Stimulated activated CD4-positive, alpha-beta T cell treated with anti-CD3 and anti-CD28 coated beads, Interleukin-2, amount 100 ng/mL, for 24 hours (primary cell): ENCODE measurements at places on chromosomes 2 and 18.
A peak's percentile ranks its signal among the peaks of the same experiment; 100 is the strongest.

GRCh38 chr2:1593371-1594122 is 150.8 kb downstream of the PXDN start:
- DNase-seq, result no peak

DNA sequence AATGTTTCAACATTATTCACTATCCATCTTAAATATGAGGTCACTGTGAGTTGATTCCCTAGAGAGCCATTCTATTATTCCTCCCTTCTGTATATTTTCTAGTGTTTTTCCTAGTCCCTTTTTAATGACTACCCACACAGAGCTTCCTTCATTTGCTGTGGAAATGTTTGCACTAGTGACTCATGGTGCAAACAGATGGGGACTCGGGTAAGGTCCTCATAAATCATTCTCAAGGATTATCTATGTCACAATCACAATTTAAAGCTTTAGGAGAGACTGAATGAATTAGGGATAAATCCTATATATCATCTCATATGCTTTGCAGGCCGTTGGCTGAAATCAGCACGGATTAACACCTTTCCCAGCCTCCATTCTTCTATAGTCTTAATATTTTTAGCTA is 159.6 kb downstream of the DCC start:
- no peak for DNase-seq

DNA sequence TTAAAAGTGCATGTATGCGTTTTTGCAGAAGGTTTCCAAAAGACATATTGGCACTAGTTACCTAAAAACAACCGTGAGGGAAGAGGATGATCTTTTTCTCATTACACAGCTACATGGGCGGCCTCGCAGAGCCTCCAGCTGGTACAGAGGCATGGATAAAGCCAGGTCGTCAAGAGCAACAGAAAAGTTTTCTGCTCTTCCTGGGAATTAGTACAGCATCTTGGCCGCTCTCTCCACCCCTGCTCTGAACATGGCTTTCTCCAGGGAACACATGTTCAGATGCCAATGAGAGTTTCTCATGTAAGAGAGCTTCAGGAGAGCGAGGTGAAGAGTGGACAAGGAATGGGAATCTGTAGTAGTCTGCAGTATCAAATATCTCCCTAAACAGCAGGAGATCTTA is 108.4 kb downstream of the ZEB2 start:
- no peak for DNase-seq

DNA sequence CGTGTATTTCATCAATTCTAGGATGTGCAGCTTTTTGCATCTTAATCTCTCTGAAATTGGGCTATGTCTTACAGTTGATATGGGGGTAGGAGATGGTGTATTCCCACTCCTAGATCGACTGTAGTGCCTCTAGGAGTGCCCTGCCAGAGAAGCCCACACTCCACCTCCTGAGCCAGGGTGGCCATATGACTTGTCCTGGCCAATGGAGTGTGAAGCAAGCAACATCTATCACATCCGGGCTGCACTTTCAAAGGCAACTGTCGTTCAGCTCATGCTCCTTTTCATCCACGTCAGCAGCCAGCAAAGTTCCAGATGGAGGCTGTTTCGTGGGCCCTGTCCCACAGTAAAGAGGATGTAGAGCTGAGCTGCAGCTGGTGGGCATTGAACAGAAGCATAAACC is 149.4 kb upstream of the SLC1A4 start:
- no peak for DNase-seq

DNA sequence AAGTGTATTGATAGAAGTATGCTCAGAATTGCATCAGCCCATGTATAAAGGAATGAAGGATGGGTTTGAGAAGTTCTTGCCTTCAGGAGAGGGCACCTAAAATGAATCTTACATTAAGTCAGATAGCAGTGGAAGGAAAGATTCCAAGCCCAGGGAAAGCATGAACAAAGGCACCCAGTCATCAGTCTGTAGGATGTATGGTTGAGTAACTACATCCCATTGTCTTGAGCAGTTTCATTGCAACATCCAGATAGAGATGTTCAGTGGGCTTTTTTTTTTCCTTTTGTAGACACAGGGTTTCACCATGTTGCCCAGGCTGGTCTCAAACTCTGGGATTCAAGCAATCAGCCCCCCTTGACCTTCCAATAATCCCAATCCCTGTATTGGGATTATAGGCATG is 80.7 kb downstream of the ARHGAP28 start:
- no peak for DNase-seq

DNA sequence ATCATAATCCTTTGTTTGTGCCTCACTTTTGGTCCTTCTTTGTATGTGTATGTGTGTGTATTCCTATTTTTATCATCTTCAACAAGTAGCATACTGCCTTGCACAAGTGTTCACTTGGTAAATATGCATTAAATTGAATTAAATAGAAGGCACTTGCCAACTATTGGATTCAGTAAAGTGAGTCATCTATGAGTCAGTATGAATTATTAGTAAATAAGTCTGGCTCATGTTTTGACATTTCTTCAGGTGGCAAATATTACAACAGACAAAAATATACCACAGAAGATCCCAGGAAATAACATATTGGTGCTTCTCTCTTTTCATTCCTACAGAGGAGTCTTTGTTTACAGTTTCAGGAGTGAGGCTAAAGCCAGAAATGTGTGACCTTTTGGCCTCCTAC is 84.1 kb downstream of the CDK15 start:
- DNase-seq, result no peak

GRCh38 chr2:43154685-43155084 is 71.7 kb downstream of the ZFP36L2 start:
- no peak for DNase-seq

DNA sequence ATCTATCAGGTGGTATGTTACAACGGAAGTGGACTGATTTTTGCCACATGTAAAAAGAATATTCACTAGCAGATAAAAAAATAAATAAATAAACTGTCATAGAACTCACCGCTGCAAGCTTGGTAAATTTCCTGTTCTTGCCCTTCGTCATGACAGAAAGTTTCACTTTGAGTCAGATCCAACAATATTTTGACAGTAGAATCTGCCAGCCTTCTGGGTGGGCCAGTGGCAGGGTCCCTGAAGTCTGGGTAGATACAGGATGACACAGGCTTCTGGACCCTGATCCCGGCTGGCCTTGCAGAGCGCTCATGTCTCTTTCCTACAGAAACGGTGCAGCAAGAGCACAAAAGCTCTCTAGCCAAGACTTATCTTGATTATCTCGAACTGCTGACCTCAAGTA is 97.8 kb upstream of the PMAIP1 start:
- no peak for DNase-seq

GRCh38 chr2:12361506-12361905 is 355.2 kb upstream of the TRIB2 start:
- no peak for DNase-seq

DNA sequence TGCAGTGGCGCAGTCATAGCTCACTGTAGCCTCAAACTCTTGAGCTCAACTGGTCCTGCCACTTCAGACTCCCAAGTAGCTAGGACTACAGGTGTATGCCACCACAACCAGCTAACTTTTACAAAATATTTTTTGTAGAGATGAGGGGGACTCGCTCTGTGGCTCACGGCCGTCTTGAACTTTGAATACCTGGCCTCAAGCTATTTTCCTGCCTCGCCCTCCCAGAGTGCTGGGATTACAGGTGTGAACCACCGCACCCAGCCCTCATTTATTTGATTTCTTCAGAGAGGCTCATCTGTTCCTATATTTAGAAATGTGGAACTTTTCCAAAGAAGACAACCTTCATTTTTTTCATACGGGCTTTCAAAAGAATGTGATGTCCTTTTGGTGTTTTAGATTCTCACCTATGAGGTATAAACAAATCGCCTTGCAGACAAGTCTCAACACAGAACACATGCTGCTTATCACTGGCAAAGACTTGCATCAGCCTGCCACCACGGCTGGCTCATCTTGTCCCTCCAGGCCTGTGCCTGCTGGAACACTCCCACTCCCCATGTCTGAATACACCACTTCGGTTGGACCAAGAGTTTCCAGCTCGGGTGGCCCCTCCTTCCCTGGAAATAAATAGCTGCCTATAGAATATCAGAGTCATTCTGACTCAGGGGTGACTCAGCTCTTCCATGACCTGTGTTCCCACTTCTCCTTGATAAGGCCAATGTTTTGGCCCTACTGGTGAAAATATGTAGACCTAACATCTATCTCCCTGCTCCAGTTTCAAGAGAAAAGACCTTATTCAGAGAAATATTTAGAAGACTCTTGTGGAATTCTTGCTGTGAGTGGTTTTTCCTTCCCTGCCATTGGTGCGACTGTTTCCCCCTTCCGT is 202.6 kb downstream of the TGIF1 start:
- DNase-seq, result peak; percentile 76

DNA sequence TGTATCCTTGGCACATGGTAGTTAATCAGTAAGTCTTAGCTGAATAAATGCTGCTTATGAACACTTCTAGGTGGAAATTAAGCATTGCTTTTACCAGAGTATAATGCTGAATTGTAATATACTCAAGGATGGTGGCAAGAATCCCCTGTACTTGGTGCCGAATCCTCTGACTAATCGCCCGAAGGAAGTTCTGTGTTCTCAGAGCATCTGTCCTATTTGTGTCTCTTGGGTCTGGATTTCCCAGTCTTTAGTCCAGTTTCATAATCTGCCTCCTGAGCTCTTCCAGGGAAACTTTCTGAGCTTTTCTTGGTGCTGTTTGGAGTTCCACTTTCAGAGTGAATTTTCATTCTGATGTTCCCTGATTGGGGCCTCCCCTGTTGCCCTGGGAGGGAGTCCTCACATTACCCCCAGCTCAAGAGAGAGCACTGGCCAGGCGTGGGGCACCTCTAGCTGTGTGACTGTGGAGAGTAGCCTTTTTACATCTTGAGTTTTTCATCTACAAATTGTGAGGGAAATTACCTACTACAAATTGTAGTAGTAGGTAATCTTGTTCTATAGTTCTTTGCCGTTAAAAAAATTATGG is 144.9 kb downstream of the LTBP1 start:
- DNase-seq, result no peak

- no peak for DNase-seq
Measured at GRCh38 chr18:48962994-48963561, 12.3 kb upstream of the SMAD7 start.

- DNase-seq, result peak; percentile 6
Measured at GRCh38 chr2:221444106-221444505, 128.0 kb downstream of the EPHA4 start.

DNA sequence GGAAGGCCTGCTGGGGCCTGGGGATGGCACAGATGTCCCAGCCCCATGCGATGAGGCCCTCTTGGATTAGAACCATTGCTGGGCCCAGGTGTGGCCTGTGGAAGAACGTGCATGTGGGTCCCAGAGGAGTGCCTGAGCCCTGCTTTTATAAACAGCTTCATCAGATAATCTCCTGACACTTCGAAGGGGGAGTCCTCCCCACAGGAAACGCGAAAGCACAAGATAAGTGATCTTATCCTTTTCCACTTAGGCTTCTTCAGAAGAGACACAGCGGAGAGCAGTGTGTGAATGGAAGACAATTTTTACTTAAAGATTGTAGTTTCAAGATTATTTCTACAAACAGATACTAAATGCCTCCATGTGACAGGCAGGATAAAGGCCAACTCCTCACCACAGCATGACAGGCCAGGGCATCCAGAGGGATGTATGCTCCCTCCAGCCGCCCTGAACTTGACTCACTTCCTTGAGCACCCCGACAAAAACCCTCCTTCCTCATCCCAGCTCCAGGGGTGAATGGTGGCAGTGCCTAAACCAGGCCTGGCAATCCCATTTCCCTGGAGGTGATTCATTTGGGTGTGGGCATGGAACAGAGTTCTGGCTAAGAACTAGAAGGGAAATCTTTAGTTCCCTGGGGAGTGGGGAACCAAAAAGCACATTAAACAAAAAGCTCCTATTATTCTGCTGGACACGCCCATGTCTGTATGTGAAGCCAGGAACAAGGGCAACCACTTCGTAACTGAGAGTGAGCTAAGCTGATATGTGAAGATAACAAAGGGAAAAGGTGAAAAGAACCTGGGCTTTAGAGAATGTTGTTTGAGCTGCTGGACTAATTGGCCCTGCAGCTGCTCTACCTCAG is 56.2 kb upstream of the TMEM163 start:
- no peak for DNase-seq

DNA sequence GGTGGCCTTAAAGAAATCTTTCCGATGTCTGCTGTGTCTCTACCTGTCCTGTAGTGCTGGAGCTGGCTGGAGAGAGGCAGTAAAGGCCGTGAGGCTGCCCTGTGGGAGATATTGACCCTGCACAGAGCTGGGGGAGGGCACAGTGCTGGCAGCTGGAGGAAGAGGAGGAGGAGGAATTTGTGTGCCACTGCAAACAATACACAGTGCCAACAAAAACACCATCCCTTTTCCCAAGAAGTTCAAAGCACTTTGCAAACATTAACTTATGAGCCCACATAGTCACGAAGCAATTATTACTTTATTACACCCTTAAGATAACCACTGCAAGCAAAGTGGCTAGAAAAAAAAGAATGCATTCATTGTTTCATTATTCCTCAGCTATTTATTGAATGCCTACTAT is 45.0 kb upstream of the CYTIP start:
- DNase-seq, result no peak

GRCh38 chr18:53458268-53458667 is 766.2 kb downstream of the MBD2 start:
- no peak for DNase-seq

GRCh38 chr2:100344433-100344832 is 22.1 kb upstream of the LONRF2 start:
- no peak for DNase-seq

DNA sequence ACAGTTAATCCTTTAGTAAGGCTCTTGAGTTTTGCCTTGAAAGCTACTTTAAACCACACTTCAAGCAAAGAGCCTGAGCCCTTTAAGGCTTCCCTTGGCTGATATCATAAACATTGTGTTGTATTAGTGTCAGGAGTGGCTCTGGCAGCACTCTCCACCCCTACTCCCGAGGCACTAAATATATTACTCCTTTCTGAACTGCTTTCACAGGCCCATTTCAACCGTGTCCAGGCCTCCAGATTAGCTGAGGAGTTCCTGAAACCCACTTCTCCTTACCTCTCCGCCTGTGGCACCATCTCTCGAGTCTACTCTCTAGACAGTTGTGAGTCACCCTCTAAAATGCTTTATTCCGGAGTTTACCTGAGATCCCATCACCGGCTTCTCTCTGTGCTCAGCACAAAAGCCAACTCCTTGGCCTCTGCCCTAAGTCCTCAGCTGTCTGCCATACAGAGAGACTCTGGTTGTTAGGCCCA is 14.4 kb upstream of the STON1 start:
- DNase-seq, result no peak

- no peak for DNase-seq
Measured at GRCh38 chr2:210997373-210997772, 441.0 kb downstream of the CPS1 start.

- peak; percentile 69 for DNase-seq
Measured at GRCh38 chr2:172465417-172466334, 38.3 kb downstream of the ITGA6 start.

- no peak for DNase-seq
Measured at GRCh38 chr2:171347591-171348032, 86.2 kb downstream of the METTL8 start.

GRCh38 chr2:27672723-27673486 is 9.2 kb downstream of the SLC4A1AP start:
- DNase-seq, result no peak
